ENCODE measurements at places on chromosomes 13 and 19.

- DNase-seq = peak; percentile 51
Observed at GRCh38 chr19:55688422-55689218, 13.6 kb downstream of the EPN1 start.

GRCh38 chr19:35041548-35042055 is at the start of gene HPN:
Gene HPN (plus strand): TSS chr19:35041721. CDS start chr19:35042507, 786 bp downstream.
- DNase-seq = no peak

GRCh38 chr13:38167164-38167822 is 182.4 kb upstream of the UFM1 start:
- DNase-seq = no peak

DNA sequence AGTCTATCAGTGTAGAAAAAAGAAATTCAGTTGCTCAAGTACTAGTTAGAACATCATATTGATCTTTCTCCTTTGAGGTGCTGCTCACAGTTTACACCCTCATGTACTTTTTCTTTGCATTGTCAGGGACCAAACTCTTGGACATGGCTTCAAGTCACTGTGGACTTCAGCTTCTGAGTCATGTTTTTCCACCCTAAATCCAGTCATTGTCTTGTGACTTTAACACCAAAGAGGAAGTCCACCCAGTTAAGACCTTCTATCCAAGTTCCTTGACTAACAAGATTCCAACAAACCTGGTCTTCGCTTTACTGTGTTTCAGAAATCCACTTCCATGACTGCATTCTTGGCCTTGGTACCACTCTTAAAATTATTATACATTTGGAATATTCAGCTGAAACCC is 206.7 kb upstream of the ARGLU1 start:
- DNase-seq = no peak

DNA sequence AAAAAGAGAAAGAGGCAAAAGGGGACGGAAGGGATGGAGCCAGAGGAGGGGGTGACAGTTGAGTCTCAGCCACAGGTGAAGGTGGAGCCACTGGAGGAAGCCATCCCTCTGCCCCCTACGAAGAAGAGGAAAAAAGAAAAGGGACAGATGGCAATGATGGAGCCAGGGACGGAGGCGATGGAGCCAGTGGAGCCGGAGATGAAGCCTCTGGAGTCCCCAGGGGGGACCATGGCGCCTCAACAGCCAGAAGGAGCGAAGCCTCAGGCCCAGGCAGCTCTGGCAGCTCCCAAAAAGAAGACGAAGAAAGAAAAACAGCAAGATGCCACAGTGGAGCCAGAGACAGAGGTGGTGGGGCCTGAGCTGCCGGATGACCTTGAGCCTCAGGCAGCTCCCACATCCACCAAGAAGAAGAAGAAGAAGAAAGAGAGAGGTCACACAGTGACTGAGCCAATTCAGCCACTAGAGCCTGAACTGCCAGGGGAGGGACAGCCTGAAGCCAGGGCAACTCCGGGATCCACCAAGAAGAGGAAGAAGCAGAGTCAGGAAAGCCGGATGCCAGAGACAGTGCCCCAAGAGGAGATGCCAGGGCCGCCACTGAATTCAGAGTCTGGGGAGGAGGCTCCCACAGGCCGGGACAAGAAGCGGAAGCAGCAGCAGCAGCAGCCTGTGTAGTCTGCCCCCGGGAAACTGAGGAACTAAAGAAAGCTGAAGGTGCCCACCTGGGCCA is 2.5 kb downstream of the POLR1G start:
- DNase-seq = no peak

- no peak for DNase-seq
Observed at GRCh38 chr19:17778251-17778967, 16.5 kb upstream of the B3GNT3 start.

DNA sequence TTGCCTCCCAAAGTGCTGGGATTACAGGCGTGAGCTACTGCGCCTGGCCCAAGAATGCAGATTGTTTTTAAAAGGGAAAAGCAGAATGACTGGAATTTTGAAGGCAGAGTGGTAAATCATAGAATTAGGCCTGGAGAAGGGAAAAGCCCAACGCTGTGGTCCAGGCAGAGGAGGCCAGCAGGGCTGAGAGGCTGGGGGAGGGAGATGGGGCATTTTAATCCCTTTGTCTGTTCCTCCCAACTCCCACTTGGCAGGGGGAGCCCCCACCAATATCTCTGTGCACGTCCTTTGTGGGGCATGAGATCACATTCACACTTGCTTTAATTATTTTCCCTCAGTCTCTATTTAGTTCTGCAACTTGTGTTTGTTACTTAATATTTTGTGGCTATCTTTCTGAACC is 54.4 kb upstream of the RANBP3 start:
- DNase-seq = peak; percentile 13

DNA sequence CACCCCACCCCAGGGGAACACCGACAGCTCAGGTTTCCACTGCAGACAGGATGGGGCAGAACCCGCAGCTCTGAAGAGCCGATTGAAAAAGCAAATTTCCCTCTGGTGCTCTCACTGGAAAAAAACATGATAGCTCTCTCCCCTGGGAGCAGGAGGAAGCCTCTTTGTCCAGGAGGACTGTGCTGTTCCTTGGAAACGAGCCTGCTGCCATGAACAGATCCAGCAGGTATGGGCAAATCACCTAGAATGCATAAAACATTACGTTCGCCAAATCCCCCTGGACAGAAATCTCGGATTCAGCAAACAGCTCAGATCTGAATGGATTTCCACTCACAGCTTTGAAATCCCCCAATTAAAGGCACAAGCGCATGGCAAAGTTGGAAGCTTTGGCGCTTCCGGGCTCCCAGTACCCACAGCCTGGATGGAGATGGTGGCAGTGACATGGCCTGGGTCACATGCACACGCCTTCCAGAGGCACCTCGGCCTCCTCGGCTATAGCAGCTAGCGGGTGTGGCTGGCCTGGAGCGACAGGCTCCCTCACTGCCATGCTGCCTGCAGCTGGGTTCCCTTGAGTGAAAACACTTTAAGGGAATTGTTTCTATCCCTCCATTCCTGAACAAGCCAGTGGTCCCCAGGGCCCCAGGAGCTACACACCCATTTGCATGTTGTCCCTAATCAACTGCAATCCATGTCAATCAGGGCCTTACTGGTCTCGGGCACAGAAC is 59.1 kb downstream of the CEBPG start:
- peak; percentile 50 for DNase-seq

DNA sequence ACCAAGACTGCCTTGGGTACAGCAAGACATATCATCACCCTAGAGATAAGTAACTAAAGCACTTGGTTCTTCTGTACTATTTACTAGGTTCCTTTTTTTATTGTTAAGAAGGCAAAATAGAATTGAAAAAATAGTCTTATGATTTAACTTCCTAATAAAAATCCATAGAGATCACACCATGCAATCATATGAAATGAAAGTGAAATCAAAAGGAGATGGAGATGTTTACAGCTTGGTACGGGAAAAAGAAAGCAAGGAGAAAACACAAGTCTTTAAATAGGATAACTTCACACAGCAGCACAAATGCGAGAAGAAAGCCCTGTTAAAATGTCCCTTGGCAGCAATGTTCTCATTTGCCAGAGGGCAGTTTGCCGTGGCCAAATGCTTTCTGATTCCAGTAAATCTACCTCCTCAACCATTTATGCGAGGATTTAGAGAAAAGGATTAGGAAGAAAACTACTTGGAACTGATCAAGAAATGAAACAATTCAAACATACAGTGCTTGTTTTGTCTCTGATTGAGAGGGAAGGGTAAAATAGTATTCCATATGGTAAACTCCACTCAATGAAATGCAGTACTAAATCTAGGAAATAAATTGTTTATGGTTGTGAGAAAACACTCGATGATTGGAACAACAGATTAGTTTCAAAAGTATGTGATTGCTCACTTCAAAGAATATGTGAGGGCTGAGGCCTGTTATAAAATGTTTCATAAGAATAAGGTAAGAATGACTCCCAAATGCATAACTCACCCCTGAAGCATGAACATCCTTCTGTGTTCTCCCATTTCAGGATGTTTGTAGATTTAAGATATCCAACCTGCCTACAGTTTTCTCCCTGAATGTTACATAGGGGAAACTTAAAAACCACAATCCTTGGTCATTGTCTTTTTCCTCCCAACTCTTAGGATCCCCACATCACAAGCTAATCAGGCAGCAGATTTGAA is 487.8 kb downstream of the DACH1 start:
- DNase-seq = no peak

DNA sequence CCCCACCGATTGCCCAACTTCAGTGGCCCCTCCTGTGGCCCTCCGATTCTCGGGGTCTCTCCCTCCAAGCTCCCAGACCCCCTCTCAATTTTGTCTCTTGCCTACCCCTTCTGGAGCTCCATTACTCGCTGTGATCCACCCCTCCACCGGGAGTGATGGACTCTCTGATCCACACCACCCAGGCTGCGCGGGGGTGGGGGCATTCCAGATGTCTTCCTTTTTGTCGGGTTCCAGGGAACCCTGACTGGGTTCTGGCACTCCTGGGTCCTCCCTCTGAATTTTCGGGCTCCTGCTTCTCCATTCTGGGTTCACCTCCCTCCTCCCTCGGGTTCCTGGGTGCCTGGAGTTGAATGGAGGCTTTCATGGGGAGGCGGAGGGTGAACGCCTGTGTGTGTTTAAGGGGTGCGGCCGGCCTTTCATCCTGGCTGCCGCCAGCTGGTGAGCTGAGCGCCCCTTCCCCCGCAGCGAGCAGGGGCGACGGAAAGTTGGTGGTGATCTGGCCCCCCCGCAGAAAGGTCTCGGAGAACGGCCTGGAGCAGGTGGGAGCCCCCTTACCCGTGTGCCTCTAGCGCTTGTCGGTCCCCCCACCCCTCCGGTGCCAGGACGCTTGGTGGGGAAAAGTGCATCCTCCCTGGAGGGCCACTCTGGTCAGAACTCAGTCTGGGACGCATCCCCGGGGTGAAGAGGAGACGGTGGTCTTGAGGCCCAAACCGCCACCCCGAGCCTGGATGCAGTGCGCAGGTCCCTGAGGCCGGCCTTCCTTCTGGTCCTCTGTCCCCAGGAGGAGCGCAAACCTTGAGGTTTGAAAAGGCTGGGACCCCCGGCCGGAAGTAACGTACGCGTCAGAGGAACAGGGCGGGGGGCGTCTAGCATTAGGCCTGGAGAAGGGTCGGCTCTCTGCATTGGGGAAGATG is 1.6 kb downstream of the MISP3 start:
- DNase-seq = peak; percentile 79

GRCh38 chr19:28051047-28051446 is 1161.9 kb downstream of the UQCRFS1 start:
- no peak for DNase-seq

DNA sequence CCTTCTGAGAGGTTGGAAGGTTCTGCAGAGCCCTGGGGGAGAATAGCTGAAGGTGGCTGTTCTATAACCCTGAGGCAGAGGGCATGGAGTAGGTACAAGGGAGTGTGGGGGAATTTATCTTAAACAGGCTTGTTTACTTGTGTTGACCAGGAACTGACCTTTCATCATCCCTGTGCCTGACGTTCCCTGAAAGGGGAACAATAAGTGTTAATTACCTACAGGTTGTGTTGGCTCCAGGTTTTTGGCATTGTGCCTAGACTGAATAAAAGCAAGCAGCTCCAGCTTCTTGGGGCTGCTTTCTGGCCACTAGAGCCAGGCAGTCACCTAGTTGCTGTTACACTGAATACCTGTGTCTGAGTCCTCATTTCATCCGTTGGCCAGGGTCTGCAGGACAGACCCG is 60.0 kb downstream of the ZNF627 start:
- no peak for DNase-seq

DNA sequence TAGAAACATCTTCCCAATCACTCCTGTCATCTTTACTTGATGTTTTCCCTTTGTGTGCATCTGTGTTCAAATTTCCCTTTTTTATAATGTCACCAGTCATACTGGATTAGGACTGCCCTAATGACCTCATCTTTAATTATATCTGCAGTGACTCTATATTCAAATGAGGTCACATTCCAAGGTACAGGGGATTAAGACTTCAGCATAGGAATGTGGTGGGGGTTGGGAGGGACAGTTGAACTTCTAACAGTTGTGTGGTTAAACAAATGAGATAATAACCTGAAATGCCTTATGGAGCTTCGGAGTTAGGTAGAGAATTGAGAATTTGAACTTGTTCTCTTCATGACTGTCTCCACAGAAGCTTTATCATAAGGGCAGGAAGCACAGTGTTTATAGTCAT is 23.0 kb downstream of the PAN3 start:
- no peak for DNase-seq

DNA sequence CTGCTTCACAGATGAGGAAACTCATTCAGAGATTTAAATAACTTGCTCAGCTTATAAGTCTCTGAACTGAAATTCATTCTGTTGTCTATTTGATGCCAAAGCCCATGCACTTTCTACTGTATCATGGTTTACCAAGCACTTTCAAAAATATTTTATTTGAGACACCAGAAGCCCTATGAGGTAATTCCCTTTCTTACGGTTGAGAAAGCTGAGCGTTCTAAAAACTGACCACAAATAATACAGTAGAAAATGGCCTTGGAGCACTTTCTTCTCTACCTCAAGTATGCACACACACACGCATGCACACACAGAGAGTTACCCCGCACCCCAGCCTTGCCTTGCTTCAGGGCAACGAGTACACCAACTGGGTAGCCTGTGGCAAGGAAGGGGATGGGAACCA is 228.5 kb downstream of the RFC3 start:
- DNase-seq = no peak

DNA sequence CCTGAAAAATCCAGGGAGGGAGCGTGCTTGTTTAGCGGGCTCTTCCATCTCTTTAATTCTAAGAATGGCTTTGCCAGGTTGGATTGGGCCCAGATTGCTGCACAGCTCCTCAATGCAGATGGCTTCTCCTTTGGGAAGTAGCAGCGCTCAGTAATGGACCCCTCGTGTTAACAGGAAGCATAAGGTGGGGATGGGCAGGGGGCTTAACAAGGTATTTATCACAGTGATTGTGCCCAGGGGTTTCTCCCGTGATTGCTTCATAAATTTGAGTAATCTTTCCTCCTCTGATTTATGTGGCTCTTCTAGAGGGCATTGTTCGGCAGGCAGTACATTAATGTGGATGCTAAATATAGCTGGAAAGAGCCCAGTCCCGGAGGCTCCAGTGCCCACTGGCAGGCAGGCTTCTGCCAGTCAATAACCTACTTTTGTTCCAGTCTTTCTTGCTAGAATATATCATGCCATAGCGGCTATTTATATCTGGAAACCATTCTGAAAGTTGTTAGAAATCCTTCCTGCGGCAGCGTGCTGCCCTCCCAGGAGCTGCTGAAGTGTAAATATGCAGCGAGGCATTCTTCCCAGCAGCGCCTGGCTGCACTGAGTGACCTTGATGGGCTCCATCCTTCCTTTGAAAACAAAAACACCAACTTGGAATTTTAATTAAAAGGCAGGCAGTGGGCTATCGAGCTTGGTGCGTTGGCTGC is 65.0 kb downstream of the FGF9 start:
- no peak for DNase-seq

- no peak for DNase-seq
Observed at GRCh38 chr13:95382411-95382810, 81.2 kb upstream of the ABCC4 start.

GRCh38 chr19:10190026-10190425 is 4.7 kb downstream of the DNMT1 start:
- no peak for DNase-seq

All from activated effector memory CD4-positive, alpha-beta T cell treated with anti-CD3 and anti-CD28 coated beads, Interleukin-2, amount 50 U/mL, for 16 hours (primary cell).